ENCODE measurements at places on chromosomes 2 and 18.

- DNase-seq = no peak
Observed at GRCh38 chr2:5699963-5700362, 7.8 kb downstream of the SOX11 start.

- DNase-seq = no peak
Observed at GRCh38 chr2:10220045-10220901, 82.4 kb upstream of the HPCAL1 start.

DNA sequence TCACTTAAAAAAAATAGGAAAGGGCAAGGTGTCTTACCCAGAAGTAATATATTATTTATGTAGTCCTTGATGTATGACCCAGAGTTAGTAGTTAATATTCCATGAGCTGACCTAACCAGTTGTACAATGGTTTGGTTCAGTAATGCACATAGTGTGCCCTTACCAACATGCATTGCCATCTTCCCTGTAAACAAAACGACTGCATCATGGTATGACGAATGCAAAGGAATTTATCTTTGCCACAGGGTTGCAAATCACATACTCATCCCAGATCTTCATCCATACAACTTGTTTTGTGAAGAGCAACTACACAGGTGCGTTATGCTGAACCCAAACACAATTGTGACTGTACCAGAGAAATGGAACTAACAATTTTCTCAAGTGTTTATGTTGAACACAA, 68.9 kb upstream of the ZSWIM2 start:
- peak; percentile 8 for DNase-seq

- no peak for DNase-seq
Observed at GRCh38 chr18:2970344-2970743, 42.6 kb downstream of the LPIN2 start.

DNA sequence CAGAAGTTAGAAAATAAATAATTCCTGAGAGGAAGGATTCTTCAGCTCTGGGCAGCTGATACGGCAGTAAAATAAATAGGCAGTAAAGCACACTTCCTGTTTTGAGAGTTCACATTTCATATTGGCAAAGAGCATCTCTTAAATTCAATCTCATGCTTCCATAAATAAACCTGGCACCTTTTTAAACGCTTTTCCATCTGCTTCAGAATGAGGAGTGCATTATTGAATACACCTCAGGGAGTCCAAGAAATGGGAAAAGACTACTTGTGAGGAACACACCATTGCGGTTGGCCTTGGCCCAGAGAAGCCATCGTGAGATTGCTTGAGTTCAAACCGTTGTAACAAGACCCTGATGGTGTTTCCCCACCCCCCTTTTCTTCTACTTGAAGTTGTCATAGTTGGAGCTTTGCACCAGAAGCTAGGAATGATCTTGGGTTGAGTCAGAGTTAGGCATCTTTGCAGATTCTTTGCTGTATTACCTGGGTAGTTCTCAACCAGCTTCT, 123.9 kb downstream of the RDH14 start:
- peak; percentile 95 for DNase-seq

- DNase-seq = no peak
Observed at GRCh38 chr2:179595284-179595683, 266.1 kb downstream of the ZNF385B start.

GRCh38 chr2:194495046-194495445, 1162.0 kb upstream of the SLC39A10 start:
- DNase-seq = no peak

DNA sequence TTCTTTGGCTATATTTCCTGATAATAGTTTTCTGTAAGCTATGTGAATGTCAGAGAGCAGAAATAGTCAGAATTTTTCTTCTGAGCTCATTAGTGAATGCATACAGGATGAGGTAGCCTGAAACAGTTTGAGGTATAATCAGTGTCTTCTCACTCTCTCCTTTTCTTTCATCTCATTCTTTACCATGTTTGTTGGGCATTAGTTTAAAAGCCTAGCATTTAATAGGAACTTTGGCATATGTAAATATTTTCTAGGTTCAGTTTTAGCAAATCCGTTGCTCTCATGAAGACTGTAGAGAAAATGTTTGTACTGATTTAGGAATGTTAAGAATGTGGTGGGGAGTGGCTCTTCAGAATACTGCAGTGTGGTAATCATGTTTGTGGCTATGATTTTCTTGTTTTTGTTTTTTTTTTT, 119.4 kb downstream of the PARD3B start:
- peak; percentile 32 for DNase-seq

- no peak for DNase-seq
Observed at GRCh38 chr2:33786881-33787280, 187.8 kb upstream of the FAM98A start.

GRCh38 chr2:109128616-109129355, at the start of gene SH3RF3:
TSS of gene SH3RF3 (plus strand) at chr2:109129205.
- DNase-seq = peak; percentile 63

GRCh38 chr2:238703053-238703415, 144.9 kb upstream of the TWIST2 start:
- DNase-seq = no peak

GRCh38 chr18:2884706-2885285, 38.0 kb downstream of the EMILIN2 start:
- DNase-seq = no peak

DNA sequence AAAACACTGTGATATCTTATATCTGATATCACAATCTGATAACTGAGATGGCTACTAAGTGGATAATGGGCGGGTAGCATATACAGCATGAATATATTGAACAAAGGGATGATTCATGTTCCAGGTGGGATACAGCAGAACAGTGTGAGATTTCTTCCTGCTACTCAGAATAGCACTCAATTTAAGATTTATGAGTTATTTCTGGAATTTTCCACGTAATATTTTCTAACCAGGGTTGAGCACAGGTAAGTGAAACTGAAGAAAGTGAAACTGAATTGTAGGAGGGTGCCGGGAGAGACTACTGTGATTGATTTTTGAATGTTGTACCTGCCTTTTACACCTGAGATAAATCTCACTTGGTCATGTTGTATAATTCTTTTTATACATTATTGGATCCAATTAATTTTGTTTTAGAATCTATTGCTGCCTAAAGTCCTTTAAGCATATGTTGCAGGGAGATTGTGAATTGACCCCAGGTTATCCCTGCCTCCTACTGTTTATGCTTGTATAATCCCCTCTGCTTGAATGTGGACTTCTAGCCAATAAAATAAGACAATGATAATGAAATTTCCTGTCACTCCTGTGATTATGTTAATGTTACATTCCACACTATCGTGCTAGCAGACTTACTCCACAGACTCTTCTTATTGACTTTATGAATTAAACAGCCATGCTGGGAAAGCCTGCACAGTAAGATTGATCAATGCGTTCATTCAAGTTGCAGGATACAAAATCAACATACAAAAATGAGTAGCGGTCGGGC, 67.6 kb upstream of the RBBP8 start:
- no peak for DNase-seq

DNA sequence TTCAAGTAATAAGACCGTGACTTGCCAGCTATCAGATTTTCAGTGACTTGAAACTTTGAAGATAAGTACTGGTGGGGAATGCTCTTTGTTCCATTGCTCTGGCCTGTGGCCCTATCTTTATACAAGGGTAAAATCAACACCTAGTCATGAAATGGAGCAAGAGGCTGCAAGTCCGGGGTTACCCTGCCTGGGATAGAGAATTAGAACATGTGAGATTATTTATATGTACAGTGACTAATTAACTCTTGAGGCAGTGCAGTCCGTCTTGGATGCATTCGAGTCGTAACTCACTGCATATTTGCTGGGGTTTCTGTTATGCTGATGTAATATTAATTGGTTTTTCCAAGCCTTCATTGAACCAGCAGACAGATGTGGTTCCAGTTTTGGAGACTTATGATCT, 105.8 kb upstream of the LYPD6 start:
- no peak for DNase-seq

DNA sequence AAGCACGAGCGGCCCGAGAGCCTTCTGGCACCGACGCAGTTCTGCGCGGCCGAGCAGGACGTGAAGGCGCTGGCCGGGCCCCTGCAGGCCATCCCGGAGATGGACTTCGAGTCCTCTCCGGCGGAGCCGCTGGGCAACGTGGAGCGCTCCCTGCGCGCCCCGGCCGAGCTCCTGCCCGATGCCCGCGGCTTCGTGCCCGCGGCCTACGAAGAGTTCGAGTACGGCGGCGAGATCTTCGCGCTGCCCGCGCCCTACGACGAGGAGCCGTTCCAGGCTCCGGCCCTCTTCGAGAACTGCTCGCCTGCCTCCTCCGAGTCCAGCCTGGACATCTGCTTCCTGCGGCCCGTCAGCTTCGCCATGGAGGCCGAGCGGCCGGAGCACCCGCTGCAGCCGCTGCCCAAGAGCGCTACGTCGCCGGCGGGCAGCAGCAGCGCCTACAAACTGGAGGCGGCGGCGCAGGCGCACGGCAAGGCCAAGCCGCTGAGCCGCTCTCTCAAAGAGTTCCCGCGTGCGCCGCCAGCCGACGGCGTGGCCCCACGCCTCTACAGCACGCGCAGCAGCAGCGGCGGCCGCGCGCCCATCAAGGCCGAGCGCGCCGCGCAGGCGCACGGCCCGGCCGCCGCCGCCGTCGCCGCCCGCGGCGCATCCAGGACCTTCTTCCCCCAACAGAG, 70.4 kb downstream of the ARHGEF33 start:
- peak; percentile 95 for DNase-seq

DNA sequence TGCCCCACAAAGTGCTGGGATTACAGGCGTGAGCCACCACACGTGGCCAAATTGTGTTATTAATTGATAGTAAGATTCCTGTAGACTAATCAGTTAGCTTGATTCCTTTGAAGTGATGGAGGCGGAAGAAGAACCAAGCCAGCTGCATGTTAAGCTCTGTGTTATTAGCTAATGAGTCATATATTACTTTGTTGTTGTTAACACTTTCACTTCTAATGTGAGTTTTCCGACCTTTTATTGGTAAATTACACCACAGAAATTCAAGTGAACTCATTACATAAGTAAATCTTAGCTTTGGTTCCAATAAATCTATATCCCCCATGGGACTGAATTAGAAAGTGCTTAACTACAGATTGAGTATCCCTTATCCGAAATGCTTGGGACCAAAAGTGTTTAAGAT, 20.3 kb downstream of the CHMP1B start:
- DNase-seq = no peak

GRCh38 chr2:153478289-153479261, at the start of gene RPRM:
TSS of gene RPRM (minus strand) at chr2:153478762. CDS start at chr2:153478565, 197 bp downstream.
- DNase-seq = peak; percentile 84

GRCh38 chr2:229725716-229726574, 11.6 kb upstream of the DNER start:
- no peak for DNase-seq

GRCh38 chr2:55986001-55986400, 62.4 kb upstream of the EFEMP1 start:
- no peak for DNase-seq

GRCh38 chr2:176692533-176692932, 423.3 kb downstream of the MTX2 start:
- DNase-seq = peak; percentile 33

- DNase-seq = no peak
Observed at GRCh38 chr2:155583674-155584195, 748.8 kb downstream of the NR4A2 start.

DNA sequence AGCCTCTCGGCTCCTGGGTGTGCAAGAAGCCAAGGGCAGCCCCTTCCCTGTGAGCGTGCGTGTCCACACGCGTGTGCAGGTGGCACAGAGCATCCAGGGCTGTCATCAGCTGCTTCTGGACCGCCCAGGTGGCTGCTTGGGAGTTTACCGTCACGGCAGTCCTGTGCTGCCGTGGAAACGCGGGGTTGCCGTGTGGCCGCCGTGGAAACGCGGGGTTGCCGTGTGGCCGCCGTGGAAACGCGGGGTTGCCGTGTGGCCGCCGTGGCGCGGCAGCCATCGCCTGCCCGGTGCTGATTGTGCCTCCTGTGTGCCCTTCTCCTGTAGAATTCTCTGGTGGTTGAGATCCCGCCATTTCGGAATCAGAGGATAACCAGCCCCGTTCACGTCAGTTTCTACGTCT, 71.4 kb downstream of the NFATC1 start:
- no peak for DNase-seq

DNA sequence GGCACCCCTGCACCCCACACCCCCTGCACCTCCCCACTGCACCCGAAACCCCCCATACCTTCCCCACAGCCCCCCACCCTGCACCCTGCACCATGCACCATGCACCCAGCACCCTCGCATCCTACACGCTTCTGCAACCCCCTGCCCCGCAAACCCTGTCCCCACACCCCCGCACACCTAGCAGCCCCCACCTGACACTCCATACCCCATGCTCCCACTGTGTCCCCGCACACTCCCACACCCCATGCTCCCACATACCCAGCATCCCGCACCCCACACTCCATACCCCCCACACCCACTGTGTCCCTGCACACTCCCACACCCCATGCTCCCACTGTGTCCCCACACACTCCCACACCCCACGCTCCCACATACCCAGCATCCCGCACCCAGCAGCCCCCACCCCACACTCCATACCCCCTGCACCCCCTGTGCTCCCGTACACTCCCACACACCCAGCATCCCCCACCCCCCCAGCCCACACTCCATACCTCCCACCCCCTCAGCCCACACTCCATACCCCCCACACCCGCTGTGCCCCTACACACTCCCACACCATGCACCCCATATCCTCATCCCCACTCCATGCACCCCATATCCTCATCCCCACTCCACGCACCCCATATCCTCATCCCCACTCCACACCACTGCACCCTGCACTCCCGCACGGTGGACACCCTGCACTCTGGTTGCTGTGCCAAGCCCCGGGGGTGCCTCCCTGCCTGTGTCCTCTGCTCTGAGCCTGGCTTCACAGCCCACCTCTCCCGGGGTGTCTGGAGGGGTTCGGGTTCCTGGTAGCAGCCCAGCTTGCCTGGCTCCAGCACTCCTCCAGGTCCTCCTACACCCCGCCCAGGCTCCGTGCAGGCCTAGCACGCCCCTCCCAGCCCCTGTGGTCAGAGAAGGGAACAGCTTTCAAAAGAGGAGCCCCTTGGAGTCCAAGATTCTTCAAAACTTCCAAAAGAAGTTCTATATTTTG, 93.9 kb upstream of the CTDP1 start:
- no peak for DNase-seq

GRCh38 chr2:74036450-74037195, 51.9 kb downstream of the TET3 start:
- no peak for DNase-seq

DNA sequence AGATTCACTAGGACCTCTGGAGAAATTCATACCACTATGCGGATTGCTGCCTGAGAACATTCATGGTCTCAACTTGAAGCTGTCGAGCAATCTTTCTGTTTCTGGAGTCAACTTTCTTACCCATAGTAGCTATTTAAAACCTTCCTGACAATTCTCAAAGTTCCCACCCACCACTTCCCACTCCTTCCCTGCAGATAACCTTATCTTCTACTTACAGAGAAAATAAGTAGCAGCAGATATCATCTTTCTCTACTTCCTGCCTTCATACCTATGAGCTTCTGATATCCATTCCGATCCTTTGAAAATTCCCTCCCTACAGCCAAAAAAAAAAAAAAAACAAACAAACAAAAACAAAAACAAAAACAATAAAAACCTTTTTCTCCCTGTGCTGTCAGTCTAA, 81.2 kb upstream of the CYRIA start:
- DNase-seq = no peak

- no peak for DNase-seq
Observed at GRCh38 chr18:48897531-48897930, 53.2 kb downstream of the SMAD7 start.

- DNase-seq = no peak
Observed at GRCh38 chr2:62999905-63000304, 50.7 kb upstream of the OTX1 start.
